ENCODE measurements at places on chromosomes 3 and 15.

GRCh38 chr15:89888214-89888804 is 5.5 kb downstream of the AP3S2 start:
- DNase-seq: no peak

GRCh38 chr3:94106268-94106667 is 43.4 kb downstream of the NSUN3 start:
- DNase-seq: no peak

GRCh38 chr3:30970183-30970582 is 75.7 kb upstream of the GADL1 start:
- no peak for DNase-seq

- no peak for DNase-seq
Observed at GRCh38 chr15:68806220-68807060, 14.3 kb downstream of the ANP32A start.

DNA sequence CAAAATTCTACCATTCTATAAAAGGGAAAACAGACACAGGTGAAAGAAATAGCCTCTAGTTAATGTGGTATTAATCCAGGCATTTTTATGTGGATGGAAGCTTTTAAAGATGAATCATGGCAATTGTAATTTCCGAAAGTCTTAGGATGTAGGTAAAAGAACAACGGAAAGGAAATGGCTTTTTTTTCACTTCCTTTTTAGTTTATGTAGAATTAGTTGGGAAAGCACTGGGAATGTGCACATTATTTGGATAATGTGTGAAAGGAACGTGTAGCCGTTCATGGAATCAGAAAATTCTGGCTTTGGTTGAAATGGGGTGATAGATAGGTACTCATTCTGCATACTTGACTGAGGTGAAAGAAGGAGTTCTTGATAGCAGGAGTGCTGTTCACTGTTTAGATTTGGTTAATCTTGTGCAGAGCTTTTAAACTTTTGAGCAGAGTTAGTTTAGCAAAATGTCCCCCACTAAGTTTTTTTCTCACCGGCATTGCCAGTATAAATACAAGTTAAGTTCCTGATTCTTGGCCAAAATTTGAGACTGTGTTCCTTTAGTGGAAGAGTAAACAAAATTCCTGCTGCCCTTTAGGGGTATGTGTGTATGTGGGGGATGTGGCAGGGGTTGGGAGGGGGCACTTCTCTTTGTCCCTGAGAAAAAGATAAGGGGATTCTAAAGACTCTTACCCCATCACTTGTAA is 20.2 kb upstream of the UTS2B start:
- DNase-seq: no peak

- DNase-seq: no peak
Observed at GRCh38 chr3:36803091-36803791, 38.9 kb upstream of the DCLK3 start.

GRCh38 chr3:174229916-174230315 is 629.2 kb upstream of the NAALADL2 start:
- DNase-seq: no peak

- DNase-seq: no peak
Observed at GRCh38 chr3:146067048-146067447, 93.9 kb downstream of the PLOD2 start.

DNA sequence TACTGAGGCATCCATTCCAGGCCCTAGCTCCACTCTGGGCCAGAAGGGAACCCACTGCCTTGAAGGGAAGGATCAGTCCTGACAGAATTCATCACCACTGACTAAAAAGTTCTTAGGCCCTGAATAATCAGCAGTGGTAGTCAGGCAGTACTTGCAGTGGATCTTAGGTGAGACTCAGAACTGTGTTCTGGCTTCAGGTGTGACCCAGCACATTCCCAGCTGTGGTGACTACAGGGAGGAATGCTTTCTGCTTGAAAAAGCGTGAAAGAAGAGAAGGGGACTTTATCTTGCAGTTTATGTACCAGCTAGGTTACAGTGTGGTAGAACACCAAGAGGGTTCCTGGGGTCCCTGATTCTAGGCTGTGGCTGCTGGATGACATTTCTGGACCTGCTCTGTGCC is 24.9 kb upstream of the AADACL2 start:
- DNase-seq: no peak

DNA sequence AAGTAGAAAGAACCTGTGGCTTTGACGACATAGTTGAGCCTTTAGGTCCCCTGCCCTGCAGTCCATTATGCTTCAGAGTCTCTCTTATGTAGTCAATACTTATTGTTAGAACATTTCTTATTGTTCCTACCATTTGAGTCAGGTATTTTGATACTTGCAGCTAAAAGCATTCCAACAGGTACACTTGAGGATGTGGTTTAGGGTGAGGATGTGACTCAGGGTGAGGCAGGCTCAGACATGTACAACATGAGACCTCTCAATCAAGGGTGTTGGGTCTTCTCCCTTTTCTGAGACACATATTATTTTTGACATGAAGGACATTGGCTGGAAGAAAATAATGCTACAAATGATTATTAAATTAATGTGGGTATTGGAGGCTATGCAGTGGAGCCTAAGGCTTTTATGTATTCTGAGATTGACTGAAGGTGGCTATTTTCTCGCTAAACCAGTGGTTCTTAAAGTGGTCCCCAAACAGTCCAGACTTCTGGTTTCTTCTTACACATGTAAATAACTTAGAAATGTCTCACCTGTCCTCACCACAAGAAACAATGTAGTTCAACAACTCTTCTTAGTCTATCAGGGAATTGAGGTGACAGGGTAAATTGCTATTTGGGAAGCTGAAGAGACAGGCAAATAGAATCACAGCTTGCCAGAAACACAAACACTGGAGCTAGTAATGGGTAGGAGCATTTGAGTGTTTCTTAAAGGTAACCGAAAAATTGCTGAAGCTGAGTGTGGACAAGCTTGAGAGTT is 135.5 kb upstream of the ZPLD1 start:
- DNase-seq: no peak
